ENCODE measurements at places on chromosomes 12 and 14.

DNA sequence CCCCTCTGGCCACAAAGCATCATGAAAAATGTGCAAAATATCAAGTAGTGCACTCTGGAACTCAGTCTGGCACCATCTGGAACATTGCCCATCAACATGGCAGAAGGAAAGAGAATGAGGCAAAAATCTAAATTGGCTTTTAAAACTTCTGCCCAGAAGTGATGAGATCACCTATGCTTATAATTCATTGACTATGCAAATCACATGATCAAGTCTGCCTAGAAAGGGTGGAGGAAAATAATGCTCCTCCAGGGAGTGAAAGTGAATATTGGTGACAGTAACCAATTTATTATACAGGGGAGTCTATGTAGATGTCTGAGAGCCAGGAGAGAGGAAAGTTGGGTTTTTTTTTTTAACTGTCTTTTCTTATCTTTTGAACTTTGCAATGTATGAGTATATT lies 73.3 kb upstream of the HIF1A start:
- no peak for DNase-seq

GRCh38 chr12:28248555-28249145 lies 58.4 kb downstream of the CCDC91 start:
- DNase-seq = no peak

DNA sequence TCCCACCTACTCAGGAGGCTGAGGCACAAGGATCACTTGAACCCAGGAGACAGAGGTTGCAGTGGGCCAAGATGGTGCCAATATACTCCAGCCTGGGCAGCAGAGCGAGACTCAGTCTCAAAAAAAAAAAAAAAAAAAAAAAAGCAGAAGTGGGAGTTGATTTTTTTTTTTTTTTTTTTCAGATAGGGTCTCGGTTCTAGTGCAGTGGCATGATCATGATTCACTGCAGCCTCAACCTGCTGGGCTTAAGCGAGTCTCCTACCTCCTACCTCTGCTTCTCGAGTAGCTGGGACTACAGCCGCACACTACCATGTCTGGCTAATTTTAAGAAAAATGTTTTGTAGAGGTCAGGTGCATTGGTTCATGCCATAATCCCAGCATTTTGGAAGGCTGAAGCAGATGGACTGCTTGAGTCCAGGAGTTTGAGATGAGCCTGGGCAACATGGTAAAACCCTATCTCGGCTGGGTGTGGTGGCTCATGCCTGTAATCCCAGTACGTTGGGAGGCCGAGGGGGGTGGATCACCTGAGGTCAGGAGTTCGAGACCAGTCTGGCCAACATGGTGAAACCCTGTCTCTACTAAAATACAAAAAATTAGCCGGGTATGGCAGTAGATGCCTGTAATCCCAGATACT lies 16.3 kb upstream of the HSP90AA1 start:
- no peak for DNase-seq

GRCh38 chr12:98578821-98579220 lies 14.7 kb upstream of the SLC25A3 start:
- DNase-seq = no peak

DNA sequence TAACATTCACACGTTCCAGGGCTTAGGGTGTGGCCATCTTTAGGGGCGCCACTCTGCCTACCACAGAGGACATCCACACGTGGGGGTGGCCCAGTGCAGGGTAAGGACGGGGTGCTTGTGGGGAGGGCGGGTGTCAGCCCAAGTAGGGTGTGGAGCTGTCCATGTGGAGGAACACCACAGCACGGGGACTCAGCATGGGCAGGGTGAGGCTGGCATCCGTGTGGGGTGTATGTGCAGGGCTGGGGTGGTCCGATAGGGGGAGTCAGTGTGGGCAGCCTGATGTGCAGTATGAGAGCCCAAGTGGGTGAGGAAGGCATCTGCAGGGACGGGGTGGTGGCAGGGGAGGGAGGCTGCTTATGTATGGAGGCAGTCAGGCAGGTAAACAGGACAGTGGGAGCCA lies 17.7 kb downstream of the PSMC1 start:
- no peak for DNase-seq

GRCh38 chr14:37844614-37845013 lies 249.2 kb downstream of the TTC6 start:
- DNase-seq = no peak

GRCh38 chr12:89827592-89827991 lies 119.0 kb upstream of the ATP2B1 start:
- no peak for DNase-seq

DNA sequence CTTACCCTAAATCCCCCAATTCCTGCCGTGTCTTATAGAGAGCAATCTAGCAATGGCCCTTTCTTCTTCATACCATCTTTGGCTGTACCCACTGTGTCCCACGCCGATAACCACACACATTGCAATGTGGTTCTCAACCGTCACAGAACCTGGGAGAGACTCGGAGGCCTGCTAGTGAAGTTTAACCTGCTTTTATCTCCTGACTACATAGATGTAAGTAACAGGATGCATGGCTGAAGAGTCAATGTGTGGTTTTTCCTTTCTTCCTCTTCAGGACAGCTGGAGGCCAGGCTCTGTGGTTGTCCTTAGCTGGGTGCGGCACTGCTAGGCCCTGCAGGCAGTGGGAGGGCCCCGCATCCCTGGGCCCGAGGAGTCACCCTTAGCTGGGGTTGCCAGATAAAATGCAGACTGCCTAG lies 51.3 kb downstream of the ZNF664 start:
- peak; percentile 80 for DNase-seq

GRCh38 chr14:54627540-54628363 lies 60.8 kb downstream of the SAMD4A start:
- DNase-seq = peak; percentile 72

DNA sequence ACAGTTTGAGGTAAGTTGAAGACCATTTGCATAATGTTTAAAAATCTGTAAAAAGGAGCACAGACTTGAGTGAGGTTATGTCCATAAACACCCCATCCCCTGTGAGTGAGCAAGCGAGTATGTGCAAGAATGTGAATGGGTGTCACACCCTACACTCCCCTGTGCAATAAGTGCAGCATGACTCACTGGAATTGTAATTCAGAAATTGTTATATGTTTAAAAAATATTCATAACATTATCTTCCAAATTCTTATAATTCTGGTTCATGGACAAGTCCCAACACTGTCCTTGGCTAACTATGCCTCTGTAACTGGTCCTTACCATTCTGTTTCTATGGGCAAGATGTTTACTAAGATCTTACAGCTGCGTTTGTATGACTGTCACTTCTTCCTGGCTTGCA lies 207.8 kb upstream of the FAR2 start:
- DNase-seq = peak; percentile 65
